HFFc6 (cell line): ENCODE measurements at places on chromosomes 16 and 17. TPM values are rescaled to one million over a fixed set of nuclear protein-coding genes. Genes with fewer than 3 reads are reported as not detected.

FAM222B gene
- 14.5 to 19.2 TPM (median 18.6 TPM) in 3 replicates for total RNA-seq

DNA sequence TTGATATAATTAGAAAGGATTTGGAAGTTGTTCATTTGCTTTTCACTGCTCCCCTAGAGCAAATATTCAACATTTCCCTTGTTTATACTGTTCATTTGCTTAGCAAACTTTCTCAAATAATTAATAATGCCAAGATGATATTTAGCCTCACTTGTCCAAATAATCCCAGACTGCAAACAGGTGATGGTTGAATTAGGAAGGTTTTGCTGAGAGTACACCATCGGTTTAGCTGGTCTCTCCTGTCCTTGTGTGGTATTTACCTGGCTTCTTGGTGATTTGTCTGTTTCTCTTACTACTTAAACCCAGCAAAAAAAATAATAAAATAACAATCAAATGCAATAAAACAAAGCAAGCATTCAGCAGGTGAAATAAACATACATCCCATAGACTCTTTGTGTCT is 6.5 kb downstream of the KATNIP start:
- DNase-seq, result no peak

GRCh38 chr16:66603537-66604375 is 748 bp upstream of the CMTM3 start:
- DNase-seq, result peak; percentile 28

- no peak for DNase-seq
Observed at GRCh38 chr17:79652999-79653643, 42.3 kb upstream of the RBFOX3 start.

- no peak for DNase-seq
Observed at GRCh38 chr16:76780556-76780955, 410.4 kb upstream of the MON1B start.

DNA sequence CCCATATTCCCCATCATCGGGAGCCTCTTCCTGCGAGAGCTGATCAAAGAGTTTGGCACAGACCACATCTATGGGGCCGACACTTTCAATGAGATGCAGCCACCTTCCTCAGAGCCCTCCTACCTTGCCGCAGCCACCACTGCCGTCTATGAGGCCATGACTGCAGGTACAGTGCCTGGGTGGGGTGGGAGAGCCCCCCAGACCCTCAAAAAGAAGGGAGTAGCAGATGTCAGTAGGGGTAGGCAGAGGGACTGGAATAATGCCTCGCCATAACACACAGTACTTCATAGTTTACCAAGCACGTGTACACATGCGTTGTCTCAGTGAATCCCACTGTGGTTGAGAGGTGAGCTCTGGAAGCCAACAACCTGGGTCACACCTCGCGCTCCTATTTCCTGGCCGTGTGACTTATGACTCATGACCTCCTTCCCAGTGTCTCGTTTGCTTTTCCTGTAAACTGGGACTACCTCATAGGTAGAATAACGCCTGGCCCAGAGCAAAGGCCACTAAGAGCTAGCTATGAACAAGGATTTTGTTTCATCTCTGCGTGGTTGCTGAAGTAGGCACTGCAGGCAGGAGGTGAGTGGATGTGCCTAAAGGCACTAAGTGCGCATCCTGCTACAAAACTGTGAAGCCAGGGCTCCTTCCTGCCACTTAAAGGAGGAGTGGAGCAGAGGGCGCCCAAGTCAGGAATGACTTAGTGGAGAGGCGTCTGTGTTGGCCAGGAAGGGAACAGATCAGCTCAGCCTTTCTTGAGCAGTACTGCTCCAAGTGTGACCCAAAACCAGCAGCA is 5.2 kb downstream of the NAGLU start:
- DNase-seq, result no peak

CDH8 gene
- not detected in 3 replicates for total RNA-seq

CFAP97D1 gene
- total RNA-seq, result not detected in 3 replicates

NGFR gene
- total RNA-seq, result 0.11 and 0.21 TPM in 2 replicates

- no peak for DNase-seq
Observed at GRCh38 chr17:34126496-34126895, 128.6 kb upstream of the CCL2 start.

DNA sequence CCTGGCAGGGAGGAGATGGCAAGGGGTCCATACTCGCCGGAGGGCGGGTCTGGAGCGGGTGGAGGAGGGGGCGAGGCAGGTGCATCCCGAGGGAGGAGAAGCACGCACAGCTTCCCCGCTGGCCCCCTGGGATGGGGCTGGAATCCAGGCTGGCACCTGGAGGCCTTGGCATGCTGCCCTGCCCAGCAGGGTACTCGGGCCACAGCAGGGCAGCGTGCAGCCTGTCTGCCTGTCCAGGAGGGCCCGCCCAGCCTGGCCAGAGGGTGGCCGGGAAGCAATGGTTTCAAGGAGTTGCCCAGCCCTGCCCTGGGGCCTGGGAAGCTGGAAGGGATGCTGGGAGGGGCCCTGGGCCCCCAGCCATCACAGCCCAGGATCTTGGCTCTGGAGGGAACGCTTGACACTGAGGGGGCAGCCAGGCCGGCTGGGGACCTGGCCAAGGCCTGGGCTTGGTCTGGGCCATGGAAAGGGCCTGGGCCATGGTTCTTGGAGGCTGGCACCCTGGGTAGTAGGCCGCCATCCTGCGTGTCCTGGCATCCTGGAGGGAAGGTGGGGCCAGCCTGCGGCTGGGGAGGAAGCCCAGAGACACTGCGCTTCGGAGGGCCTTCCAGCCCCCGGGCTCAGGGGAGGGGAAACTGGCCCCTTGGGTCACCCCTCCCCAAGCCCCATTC is 1.1 kb downstream of the GLIS2 start:
- DNase-seq, result no peak

DNA sequence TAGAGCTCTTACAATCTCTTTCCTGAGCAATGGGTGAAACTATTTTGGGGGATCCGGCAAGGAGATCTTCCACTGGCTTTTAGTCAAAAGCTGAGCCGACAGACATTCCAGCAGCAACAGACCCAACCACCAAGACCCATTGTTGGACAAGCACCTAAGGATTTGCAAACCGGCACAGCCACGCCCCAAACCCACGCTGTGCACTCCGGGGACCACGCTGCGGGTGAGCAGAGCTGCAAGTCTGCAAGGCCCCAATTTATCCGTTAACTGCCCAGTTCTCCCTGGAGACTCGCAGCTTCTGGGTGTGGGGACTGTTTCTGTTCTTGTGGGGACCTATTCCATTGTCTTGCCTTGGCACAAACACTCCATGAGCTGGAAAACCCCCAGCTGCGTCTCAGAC is 45.9 kb downstream of the C16orf95 start:
- DNase-seq, result no peak

- no peak for DNase-seq
Observed at GRCh38 chr16:31262084-31262483, 2.3 kb downstream of the ITGAM start.

- no peak for DNase-seq
Observed at GRCh38 chr16:57226701-57227621, 18.1 kb upstream of the ARL2BP start.

- no peak for DNase-seq
Observed at GRCh38 chr16:82541103-82541502, 85.7 kb upstream of the CDH13 start.

GRCh38 chr17:64289741-64290141 is 26.7 kb upstream of the TEX2 start:
- no peak for DNase-seq

DNA sequence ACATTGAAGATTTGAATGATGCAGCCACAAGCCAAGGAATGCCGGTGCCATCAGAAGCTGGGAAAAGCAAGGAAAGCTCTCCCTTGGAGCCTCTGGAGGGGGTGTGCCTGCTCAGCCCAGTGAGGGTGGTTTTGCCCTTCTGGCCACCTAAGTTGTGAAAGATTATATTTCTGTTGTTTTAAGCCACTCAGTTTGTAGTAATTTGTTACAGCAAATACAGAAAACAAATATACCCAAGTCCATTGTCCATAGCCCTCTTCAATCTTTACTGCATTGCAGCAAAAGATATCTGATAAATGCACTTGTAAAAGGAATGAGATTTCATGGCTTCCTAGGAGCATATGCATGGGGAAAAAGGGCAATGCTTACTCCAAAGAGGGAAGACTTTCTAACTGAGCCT is 447.9 kb downstream of the HAPSTR1 start:
- DNase-seq, result no peak
